ENCODE measurements at places on chromosomes 1 and 21. TPM values are rescaled to one million over a fixed set of nuclear protein-coding genes. Genes with fewer than 3 reads are reported as not detected.

The FCGR3A gene
- total RNA-seq: 1.7 TPM

The C4BPB gene
- not detected for total RNA-seq

The EPHA8 gene
- total RNA-seq: not detected

DNA sequence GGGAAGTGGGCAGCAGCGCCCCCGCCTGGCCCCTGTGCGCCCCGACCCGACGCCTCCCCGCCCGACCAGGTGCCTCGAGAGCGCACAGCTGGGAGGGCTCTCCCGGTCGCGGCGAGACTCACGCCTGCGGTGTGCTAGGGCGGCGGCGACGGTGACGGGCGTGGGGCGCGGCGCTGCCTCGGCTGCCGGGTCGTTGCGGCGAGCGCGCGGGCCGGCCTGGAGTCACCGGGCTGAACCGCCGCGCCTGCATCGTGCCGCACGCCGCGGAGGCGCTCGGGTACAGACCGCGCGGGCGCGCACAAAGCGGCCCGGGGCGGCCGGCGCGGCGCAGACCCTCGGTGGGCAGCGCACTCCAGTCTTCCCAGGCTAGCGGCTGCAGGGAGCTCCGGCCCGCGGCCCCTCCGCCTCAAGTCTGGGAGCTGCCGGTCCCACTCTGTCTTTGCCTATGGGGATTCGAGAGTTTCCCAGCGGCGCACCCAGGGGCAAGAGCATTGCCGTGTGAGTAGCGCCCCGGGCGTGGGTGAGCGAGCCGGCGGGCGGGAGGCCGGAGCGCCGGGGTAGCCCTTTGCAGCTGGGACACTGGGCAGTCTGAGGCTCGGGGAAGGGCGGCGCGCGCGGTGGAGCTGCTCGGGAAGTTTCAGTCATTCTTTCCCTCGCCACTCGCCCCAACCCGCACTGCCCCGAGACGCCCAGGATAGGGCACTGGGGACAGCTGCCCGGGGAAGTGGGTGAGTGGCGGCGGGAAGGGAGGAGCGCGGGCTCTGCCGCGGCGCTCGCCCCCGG, at the start of gene SLC35F3:
SLC35F3 (plus strand) TSS at position 44 of the 783 bp plus-strand sequence.
- no peak within 1 kb of the TSS for H3K4me3 ChIP-seq
- no peak within 1 kb of the TSS for H3K27ac ChIP-seq
- peaks cover 22% of the 10 kb centered on the region for H3K27me3 ChIP-seq
- H3K4me1 ChIP-seq: no peaks in the 10 kb centered on the region
- no peak for DNase-seq

- no peak overlapping the region for H3K4me3 ChIP-seq
- no peaks in the 10 kb centered on the region for H3K36me3 ChIP-seq
- H3K4me1 ChIP-seq: no peaks in the 10 kb centered on the region
Measured at GRCh38 chr1:100628631-100629081, 90.7 kb downstream of the GPR88 start.

The RGS16 gene
- 0.41 TPM for total RNA-seq

- no peaks in the 10 kb centered on the region for H3K36me3 ChIP-seq
- DNase-seq: no peak
- no peak overlapping the region for H3K4me3 ChIP-seq
Measured at GRCh38 chr1:45854724-45855123, 51.3 kb downstream of the MAST2 start.

DNA sequence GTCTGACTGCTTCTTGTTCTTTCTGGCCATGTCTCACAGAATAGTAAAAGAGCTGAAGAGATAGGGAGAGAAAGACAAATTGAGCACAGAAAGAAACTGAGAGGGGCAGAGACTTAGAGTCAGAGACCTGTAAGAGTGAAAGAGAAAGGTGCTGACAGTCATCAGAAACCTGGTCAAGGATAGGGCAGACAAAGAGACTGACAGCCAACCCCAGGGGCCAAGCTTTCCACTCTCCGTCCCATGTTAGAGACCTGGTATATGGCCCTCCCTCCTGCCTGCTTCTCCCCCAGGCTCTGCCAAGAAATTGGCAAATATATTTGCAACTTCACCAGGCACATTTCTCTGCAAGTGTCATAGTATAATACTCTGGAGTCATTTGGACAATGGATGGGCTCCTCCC, 64.6 kb downstream of the RHBG start:
- DNase-seq: no peak
- peaks cover 16% of the 10 kb centered on the region for H3K4me1 ChIP-seq
- H3K27ac ChIP-seq: no peak overlapping the region
- no peaks in the 10 kb centered on the region for H3K36me3 ChIP-seq
- peaks cover 96% of the 10 kb centered on the region for H3K27me3 ChIP-seq

GRCh38 chr1:153460551-153460950, at the start of gene S100A7:
Gene S100A7 (minus strand): TSS chr1:153460651. CDS start chr1:153459013, 1,638 bp downstream.
- H3K36me3 ChIP-seq: no peaks in the 10 kb centered on the region
- H3K27ac ChIP-seq: no peak within 1 kb of the TSS
- DNase-seq: no peak
- H3K4me3 ChIP-seq: no peak within 1 kb of the TSS
- no peaks in the 10 kb centered on the region for H3K27me3 ChIP-seq
- no peaks in the 10 kb centered on the region for H3K4me1 ChIP-seq

The NPHS2 gene
- total RNA-seq: not detected

GRCh38 chr1:237998581-237998980, 107.9 kb upstream of the ZP4 start:
- H3K27ac ChIP-seq: no peak overlapping the region
- H3K4me3 ChIP-seq: no peak overlapping the region
- no peaks in the 10 kb centered on the region for H3K4me1 ChIP-seq
- H3K36me3 ChIP-seq: no peaks in the 10 kb centered on the region
- DNase-seq: no peak
- no peaks in the 10 kb centered on the region for H3K27me3 ChIP-seq

DNA sequence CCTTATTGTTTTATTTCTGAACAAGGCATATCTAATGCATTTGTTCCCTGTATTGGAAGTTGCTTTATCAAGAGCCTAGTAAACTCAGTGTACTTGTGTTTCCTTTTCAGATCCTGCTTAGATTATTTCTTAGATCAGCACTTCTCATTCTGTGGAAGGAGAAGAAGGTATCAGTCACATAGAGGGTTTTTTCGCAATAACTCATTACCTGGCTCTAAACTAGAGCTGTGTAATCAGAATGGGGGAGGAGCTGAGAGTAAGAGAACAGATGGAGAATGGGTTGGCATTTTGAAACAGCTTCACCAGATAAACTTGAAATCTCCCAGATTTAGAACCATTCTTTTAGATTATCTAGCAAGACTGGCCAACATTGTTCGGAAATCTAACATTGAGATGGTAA, 11.0 kb downstream of the AHCYL1 start:
- H3K27ac ChIP-seq: peak overlapping the region; percentile 89
- peaks cover 93% of the 10 kb centered on the region for H3K4me1 ChIP-seq
- no peaks in the 10 kb centered on the region for H3K36me3 ChIP-seq
- H3K4me3 ChIP-seq: no peak overlapping the region

The DNAJC11 gene
- 23.3 TPM for total RNA-seq

Data from gastrocnemius medialis (tissue), 4 donors.